ENCODE measurements at places on chromosomes 5 and 9.

DNA sequence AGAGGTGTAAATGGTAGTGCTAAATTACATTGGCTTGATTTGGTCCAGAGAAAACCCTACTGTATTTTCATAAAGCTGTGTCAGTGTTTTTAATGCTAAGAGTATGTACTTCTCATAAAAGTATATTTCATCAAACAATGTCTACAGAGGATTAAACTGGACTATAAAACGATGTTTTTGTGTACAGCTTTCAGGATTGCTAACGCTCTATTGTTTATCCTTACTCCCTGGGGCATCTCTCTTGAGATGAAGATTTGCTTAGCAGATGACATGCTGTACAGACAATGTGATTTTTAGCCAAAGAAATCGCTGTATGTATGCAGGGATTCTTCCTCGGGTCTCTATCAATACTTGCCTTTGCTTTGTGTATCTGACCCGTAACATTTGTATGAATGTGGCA, 216.0 kb downstream of the FBXL7 start:
- DNase-seq, result no peak

- no peak for DNase-seq
Measured at GRCh38 chr9:126461029-126461428, 134.4 kb downstream of the MVB12B start.

DNA sequence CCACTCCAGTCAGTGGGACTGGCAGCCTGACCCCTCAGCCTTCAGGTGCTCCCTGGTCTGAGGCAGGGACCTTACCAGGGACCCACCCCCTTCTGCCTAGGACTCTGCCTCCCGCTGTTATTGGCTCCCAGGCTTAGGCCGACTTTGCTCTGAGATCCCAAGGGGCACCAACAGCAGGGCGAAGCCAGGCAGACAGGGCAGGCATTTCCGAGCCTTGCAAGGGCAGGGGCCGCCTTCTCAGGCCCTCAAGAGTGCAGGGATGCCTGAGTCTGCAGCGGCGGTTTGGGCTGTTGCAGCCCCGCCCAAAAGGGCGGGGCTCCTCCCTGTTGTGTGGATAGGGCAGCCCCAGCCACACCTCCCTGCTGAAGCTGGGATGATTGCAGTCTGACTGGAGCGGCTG, 644.6 kb downstream of the PRR16 start:
- no peak for DNase-seq

- no peak for DNase-seq
Measured at GRCh38 chr9:6049798-6050197, 34.4 kb upstream of the RANBP6 start.

DNA sequence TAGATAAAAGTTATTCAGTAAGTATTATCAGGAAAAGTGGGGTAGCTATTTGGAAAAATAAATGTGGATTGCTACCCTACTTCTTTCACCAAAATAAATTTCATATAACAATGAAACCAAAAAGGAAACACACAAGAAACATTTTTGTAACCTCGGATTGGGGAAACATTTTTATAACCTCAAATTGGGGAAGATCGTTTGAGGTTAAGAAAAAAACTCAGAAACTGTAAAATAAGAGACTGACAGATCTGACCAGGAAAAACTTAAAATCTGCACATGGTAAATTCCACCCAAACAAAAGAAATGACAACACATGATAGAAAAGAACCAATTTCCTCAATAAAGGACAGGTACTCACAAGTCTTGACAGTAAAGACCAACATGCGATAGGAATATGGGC, 13.5 kb downstream of the EFCAB9 start:
- peak; percentile 24 for DNase-seq

- DNase-seq, result peak; percentile 17
Measured at GRCh38 chr5:173618927-173619519, 2.6 kb upstream of the BOD1 start.

DNA sequence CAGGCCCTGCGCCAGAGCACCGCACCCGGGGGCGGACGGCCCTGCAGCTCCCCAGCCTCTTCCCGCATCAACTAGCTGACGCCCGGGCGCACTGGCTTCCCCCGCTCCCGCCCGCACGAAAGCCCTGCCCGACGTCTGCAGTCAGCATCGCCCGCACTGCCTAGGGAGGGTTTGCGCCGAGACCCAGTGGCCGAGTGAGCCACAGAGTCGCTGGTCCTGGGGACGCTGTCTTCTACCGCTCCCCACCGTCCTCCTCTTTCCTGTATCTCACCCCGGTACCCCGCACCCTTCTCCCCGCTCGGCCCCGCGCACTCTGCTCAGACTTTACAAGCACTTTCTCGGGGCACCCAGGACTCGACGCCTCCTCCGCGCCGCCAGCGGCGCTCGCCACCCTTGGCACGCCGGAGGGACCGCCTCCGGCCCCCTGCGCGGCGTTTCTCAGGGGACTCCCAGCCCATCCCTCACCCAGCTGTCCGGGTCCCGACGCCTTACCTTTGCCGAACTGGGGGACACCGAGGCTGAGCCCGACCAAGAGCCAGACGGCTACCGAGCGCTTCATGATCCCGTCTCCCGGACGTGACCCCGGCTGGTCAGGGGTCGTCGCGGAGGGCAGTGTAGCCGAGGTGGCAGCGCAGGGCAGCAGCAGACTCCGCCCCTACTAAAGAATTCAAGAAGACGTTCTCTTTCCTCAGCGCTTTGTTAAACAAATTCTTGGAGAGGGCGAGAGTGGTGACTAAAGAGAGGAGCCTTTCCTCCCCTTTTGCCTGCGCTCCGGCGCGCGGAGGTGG, 670 bp downstream of the EDIL3 start:
- no peak for DNase-seq

DNA sequence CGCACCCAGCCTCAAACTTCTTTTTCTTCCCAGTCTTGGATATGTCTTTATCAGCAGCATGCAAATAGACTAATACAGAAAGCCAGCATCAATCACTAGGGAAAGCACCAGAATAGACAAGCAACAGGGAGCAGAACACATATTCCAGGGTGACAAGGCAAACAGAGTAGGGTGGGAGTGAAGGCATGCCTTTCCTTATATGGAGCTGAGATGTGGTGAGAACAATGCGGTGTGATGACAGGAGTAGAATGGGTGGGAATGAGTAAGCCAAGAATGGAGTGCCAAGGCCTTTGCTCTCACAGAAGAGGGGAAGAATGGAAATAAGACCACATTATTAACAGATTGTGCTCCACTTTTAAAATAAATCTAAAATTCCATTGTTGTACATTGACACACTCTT, 115.6 kb downstream of the CETN3 start:
- DNase-seq, result no peak

- no peak for DNase-seq
Measured at GRCh38 chr5:175321927-175322532, 122.0 kb downstream of the DRD1 start.

DNA sequence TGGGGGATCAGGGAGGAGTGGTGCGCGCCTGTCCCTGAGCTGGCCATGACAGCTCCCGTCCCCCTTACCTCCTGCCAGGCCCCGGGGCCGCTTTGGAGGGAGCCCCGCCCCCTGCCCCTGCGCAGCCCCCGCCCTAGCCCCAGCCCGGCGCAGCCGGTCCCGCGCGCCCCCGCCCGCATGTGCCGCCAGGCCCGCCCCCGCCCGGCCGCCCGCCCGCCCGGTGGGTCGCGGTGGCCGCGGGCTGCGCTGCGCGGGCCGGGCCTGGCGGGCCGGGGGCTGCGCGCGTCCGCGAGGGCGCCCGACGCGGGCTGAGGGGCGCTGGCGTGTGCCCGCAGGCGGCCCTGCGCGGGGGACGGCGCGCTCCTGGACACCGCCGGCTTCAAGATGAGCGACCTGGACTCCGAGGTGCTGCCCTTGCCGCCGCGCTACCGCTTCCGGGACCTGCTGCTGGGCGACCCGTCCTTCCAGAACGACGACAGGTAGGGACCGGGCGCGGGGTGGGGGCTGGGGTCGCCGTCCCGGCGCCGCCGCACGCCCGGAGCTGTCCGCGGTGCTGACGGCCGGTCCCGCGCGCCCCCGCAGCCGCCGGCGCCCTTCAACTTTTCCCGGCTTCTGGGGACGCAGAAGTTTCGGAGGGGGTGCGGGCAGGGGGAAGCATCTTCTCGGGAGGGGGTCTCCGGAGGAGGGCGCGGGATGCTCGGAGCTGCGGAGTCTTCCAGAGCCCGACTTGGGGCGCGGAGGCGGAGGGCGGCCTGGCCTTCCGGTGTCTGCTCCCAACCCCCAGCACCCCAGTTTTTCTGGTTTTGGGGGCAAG, 12.5 kb downstream of the KCNT1 start:
- DNase-seq, result no peak

GRCh38 chr9:87711857-87712800, 13.8 kb upstream of the CTSL start:
- DNase-seq, result no peak

GRCh38 chr5:113087976-113088514, 111.4 kb downstream of the DCP2 start:
- no peak for DNase-seq

DNA sequence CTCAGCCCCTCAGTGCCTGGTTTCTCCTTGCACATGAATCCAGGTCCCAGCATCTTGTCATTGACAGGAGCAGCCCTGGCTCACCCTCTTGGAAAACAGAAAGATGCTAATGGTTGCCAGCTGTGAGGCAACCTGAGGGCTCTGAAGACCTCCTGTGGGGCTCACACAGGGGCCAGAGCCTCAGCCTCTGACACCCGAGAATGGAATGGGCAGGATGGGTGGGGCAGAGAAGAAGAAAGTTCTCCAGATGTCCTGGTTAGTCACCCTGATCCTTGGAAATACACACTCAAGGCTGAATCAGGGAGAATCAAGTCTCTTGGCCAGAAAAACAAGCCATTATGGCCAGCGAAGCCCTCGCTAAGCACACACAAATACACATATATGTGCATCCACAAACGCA, 32.3 kb upstream of the SPATA31E1 start:
- DNase-seq, result no peak

DNA sequence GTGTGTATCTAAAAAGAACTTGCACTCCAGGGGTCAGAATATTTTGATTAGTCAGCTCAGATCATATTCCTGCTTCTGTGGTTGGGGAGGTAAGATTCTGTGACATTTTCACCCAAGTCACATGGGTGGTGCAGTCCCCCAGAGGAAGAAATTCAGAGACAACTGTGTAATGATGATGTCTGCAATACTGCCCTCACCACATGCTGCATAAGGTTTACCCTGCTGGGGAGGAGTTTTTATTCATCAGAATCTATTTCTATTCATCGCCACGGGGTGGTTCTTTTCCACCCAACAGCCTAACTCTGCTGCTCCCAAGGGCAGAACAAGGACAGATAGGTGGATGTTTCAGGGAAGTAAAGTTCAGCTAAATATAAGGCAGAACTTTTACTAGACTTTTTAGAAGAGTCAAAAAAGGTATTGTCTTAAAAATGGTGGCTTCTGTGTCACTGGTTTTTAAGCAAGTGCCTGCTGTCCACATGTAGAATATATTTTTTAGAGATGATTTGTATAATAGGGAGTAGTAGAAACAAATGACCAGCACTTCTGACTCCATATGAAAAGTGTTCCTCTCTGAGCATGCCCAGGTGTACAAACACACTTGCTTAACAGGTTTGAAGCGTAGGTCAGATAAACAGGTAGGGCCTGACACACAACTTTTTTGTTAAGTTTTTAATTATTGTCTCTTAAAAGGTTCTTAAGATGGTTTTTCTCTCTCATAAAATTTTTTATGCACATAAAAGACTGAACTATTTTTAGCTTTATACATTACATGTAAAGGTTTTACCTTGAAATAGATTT, 352.7 kb downstream of the LRRC70 start:
- DNase-seq, result no peak

- peak; percentile 5 for DNase-seq
Measured at GRCh38 chr9:78406146-78406545, 109.2 kb downstream of the PSAT1 start.

GRCh38 chr5:82593481-82593880, 315.3 kb upstream of the RPS23 start:
- no peak for DNase-seq

DNA sequence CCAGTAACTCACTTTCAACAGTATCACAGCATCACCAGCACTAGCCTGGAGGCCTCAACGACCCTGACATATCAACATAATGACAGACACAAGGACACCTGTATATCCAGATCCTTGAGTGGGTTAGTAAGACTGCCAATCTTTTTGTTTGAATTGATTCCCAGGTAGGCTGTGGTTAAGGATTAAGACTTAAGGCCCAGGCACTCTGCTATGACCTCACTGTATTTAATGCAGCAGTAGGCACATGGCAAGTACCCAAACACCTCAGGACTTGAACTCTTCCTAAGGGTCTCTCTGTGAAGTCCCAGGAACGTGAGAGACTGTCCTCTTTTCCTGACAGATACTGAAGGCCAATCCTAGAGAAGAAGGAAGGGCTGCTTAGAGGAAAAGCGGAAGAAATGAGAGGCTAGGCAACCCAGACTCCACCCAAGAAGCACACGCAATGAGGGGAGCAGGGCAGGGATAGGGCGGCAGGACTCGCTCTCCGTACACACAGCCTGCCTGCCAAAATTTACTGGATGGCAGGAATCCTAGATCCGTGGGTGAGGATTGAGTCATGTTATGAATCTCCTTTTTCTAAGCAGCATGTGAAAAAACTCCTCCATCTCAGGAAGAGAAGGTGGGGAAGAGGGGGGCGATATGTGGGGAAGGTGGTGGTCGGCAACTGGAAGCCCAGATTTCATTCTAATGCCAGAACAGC, 93.4 kb downstream of the SIL1 start:
- DNase-seq, result no peak

GRCh38 chr9:68683433-68683832, 21.6 kb upstream of the PIP5K1B start:
- DNase-seq, result peak; percentile 28

- no peak for DNase-seq
Measured at GRCh38 chr5:142317753-142318152, 7.1 kb downstream of the SPRY4 start.

DNA sequence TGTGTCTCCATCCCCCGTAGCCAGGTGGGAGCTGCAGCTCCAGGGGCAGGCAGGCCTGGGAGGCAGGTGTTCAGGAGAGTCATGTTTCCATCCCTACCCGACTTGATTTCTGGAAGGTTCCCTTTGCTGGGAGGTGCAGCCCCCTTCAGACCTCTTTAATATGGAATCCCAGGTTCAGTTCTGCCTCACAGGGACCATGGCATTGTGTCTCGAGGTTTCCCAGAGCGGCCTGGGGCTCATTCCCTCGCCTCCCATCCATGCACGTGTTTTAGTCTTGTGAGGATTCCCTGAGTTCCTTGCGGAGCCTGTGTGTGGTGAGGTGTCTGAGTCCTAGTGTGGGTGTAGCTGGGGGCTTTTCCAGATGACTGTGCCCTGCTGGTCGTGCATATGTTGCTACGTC, 16.5 kb upstream of the AHRR start:
- no peak for DNase-seq

GRCh38 chr9:4147476-4148230, 152.2 kb downstream of the GLIS3 start:
- no peak for DNase-seq

GRCh38 chr9:88321764-88322163, 66.5 kb upstream of the SPIN1 start:
- DNase-seq, result no peak

DNA sequence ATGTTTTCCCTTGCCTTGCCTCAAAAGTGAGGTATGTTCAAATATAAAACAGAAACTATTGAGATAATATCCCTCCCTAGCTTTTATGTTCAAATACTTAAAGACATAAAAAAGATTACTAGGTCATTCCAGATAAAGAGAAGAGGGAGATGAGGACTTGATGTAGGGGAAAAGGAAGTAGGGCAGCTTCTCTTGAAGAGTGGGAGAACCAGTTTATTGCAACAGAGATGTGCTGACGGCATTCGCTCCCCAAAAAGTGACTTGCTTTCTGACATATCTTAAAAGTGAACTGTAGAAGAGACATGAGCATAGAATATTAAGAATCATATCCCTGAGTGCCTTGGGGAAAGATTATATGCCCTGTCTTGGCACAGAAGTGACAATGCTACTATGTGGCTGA, 330.2 kb upstream of the NREP start:
- DNase-seq, result no peak
